NCI-H1105 treated with DMSO at 0.1 percent for 48 hours (cell line): ENCODE measurements at places on chromosomes 6 and 20.

- no peak for DNase-seq
Observed at GRCh38 chr6:21164768-21165326, 428.7 kb upstream of the SOX4 start.

GRCh38 chr6:37321101-37321500, 32.7 kb upstream of the RNF8 start:
- DNase-seq, result no peak

DNA sequence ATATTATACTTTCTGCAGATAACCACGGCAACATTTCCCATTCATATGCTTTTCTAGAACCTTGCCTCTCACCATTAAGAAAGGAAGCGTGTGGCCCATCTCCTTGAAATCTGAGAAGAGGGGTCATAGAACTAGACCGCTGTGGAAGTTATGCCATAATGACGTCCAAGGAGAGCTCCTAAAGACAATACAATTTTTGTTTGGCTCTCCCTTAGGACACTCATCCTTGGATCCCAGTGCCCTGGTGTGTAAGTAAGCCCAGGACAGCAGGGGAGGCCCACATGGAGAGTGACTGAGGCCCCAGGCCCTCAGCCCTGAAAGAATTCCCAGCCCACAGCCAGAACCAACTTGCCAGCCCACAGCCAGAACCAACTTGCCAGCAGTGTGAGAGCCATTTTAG, 379.6 kb downstream of the FOXA2 start:
- DNase-seq, result no peak

- no peak for DNase-seq
Observed at GRCh38 chr20:9831032-9831431, 7.8 kb downstream of the PAK5 start.

DNA sequence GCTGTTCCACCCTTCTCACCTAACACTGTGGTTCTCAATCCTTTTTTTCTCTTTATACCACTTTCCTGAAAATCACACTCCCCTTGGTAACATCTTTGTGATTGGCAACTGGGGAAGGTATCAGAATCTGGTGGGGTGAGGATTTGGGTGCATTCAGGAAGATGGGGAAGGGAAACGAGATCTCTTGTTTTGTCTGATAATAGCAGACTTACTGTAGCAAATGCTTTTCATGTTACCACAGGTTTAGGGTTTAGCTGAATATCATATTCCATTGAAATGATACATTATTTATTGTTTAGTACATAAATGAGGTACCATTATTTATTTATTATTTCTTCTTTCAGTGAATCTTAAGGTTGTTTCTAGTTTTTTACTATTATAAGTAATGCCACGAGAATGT, 100.8 kb downstream of the RTN4IP1 start:
- no peak for DNase-seq

DNA sequence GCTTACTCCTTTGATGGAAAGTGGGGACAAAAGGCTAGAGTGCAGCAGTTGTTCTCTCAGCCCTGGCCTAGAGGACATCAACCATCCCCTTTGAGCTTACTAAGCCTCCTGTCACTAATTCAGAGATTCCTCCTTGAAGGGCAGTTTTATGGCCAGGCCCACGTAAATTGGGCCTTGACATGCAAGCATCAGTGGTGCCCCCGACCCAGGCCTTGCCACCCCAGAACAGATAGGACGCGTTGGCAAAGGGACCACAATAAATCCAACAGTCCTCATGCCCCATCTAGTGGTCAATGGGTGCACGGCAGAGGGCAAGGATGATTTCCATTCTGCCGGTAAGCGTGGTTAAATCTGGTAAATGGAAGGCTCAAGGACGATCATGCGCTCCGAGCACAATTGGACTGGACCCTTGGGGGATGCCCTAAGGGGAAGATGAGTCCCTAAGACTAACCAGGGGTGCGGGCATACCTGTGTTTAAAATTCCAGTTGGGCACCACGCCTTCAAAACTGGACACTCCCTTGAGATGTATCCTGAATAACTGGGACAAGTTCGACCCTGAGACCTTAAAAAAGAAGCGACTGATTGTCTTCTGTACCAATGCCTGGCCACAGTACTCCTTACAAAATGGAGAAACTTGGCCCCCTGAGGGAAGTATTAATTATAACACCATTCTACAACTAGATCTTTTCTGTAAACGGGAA, 32.6 kb downstream of the CEP85L start:
- peak; percentile 41 for DNase-seq

DNA sequence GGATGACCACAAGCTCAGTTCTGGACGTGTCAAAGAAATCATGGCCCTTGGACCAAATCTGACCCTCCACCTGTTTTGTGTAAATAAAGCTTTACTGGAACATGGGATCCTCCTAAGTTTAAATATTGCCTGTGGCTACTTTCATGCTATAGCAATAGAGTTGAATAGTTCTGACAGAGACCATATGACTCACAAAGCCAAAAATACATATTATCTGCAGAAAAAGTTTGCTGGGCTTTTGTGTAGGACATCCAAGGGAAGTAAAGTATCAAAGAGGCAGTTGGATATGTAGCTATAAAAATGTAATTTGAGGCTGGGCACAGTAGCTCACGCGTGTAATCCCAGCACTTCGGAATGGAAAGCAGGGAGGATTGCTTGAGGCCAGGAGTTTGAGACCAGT, 78.9 kb downstream of the TOX2 start:
- DNase-seq, result no peak

DNA sequence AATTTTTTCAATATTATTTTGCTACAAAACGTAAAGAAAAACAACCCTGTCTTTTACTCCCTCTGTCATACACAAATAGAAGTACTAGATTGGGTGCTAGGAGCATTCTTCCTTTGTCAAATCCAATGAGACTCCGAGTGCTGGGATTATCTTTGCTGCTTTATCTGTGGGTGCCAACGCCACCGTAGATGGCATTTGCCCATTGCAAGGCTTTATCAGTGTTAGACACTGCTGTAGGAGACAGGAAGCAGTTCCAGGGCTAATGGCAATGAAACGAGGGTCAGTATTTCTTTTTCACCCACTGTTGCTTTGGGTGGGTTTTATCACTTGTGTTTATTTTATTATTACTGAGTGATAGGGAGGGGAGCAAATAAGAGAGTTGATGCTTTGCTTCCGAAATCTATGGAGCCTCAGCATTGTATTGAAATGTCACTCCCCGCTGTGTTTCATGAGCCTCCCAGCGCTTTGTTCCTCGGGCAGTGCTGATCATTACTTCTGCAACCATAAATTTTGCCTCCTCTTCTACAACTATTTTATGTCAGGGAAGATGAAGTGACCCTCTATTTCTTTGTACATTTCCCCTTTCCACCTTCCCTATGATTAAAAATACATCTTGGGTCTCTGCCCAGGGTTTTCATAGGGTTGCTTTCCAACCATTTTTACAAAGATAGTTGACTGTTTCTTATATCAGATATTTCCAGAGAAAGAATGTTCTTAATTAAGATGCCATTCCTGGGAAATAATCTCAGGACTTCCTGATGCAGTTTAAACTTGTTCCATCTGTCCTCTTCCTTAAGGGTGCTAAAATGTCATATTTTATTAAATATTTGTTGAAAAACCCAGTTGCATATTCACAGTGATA, 86.7 kb upstream of the LAMP5 start:
- no peak for DNase-seq

DNA sequence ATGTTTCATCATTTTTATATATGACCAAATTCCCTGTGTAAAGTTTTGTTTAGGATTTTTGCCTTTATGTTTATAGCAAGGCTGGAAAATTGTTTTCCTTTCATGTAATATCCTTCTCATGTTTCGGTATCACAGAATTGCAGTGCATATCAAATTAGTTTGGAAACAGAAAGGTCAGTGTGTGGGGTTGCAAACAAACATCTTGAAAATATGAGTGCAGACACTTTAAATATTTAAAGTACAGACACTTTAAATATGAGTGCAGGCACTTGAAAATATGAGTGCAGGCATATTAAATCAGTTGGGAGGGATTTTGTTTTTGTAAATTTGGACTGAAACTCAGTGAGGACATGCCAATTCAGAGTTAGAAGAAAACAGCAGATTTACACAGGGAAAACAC, 6.5 kb downstream of the SLPI start:
- DNase-seq, result no peak

DNA sequence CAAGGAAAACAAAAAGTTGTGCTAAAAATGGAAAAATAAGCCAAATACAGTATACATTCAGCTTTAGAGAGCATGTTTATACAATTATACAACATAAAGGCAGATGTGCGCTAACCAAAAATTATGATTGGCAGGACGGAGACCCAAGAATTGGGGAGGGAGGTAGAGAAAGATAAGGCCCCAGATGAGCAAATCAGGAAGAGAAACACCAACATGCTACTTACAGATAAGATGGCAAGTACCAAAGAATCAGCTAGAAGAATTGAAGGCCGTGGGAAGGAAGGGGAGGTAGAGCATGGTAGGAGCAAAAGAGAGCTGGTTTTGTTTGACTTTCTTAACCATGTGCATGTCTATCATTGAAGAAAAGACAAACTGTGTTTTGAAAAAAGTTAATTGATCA, 45.4 kb downstream of the PRND start:
- DNase-seq, result no peak

GRCh38 chr6:53461041-53461656, 83.8 kb downstream of the GCLC start:
- no peak for DNase-seq

DNA sequence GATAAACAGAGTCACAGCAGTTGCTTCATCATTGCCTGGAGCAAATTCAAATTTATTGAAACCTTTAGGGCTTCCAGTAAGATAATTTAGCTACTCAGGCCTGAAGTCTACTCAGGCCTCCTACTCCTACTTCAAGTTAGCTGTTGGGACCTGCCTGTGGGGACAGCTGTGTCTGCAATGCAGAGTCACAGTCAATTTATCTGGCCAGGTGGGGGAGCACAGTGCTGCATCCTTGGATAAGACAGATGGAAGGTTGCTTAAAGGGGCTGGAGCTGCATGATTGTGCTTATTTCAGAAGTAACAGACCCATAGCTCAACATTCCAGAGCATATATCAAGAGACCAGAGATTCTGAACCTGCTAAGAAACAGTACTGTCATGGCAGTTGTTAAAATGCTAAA, 932.1 kb downstream of the QKI start:
- DNase-seq, result no peak

GRCh38 chr6:5695260-5696245, 311.2 kb downstream of the NRN1 start:
- DNase-seq, result no peak

DNA sequence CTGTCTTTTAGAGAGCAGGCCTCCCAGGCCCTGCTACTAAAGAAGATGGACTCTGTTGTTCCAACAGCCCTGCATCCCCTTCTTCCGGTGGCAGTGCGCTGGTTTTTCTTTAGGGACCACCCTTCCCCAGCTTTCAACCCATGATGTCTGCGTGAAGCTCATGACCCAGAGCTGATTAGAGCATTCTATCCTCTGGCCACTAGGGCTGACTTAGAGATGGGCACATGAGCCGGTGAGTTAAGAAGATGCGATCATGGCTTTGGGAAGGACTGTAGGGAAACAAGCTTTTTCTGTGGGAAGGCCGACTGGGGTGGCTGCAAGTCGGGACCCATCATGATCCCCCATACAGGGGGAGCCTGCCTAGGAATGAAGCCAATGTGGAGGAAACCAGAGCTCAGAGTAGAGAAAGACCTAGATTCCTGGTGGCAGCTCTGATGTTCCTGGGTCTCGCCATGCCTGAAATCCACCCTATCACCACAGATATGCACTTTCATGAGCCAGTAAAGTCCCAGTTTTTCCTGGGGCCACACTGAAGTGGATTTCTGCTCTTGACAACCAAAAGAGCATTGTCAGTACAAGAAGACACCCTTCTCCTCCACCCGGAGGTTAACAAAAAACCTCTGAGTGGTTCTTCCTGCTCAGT, 29.1 kb upstream of the STX16 start:
- DNase-seq, result no peak

- DNase-seq, result no peak
Observed at GRCh38 chr6:26141378-26141904, 54.2 kb downstream of the HFE start.

- DNase-seq, result no peak
Observed at GRCh38 chr6:106729841-106730240, 100.5 kb downstream of the QRSL1 start.

DNA sequence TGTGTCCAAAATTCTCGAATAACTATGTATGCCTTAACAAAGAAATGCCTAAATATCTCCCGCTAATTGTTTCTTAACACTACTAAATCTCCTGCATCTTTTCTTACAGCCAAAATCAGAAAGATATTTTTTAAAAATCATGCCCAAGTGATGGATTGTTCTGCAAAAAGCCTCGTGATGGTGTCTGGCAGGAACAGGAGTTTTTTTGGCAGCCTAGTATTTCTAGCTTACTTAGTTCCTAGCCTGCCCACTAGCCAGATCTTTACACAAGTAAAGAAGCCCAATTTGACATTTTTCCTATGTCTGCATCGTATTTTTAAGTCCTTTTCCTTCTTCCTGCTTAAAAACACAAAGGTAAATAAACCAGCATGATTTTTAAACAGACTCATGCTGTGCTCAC, 31.5 kb downstream of the SLC2A12 start:
- no peak for DNase-seq

DNA sequence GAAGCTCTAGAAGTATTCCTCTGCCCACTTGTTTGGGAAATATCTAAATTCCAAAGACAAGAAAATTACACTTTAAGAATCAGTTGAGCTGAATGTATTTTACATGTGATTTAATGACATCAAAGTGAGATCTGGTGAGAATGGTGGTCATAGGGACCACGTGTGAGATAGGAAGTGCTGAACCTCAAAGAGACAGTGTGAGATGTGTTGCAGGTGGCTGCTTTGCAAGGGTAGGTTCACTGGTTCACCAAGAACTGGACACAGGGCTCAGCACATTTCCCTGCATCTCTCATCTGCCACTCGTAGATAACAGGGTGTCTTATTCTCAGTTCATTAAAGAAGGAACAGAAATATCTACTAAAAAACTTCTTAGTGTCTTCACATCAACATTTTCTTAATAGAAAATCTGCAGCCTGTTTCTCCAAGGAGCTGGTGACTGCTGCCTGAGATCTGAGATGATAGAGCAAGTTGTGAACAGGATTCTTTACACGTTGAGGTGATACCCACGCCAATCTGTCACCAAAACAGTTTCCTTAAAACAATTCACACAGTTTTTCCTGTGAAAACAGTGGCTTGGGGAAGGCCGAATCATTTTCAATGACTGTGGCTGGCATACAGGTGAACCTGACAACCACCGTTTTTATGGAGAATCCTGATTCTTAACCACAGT, 7.2 kb downstream of the CCR6 start:
- DNase-seq, result no peak

- DNase-seq, result no peak
Observed at GRCh38 chr20:40532103-40532502, 156.9 kb downstream of the MAFB start.

- DNase-seq, result no peak
Observed at GRCh38 chr6:160730911-160731310, 28.9 kb downstream of the PLG start.

GRCh38 chr6:84866715-84867114, 102.3 kb upstream of the TBX18 start:
- no peak for DNase-seq

DNA sequence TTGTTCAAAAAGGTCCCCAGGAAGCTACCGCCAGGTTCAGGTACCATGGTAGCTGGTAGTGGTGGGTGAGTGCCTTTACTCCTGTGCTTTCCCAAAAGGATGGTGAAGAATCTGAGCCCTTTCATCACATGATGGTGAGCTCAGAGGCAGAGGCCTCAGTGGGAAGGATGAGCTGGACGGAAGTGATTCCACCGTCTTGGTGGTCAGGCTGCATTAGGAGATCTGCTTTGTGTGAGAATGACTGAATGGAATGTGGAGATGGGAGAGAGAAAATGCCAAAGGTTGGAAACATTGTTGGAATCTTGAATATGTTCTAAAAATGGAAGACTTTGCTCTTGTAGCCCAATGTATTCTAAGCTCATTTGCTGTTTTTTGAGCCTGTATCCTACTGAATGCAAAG, 108.1 kb upstream of the SCP2D1 start:
- DNase-seq, result no peak
